Hair follicle dermal papilla cell (primary cell): ENCODE measurements at places on chromosomes 2 and 18. TPM values are rescaled to one million over a fixed set of nuclear protein-coding genes. Genes with fewer than 3 reads are reported as not detected.

Gene IL36RN
- not detected in 2 replicates for total RNA-seq

Gene RAB6C
- total RNA-seq, result not detected in 2 replicates

Gene C2orf81
- total RNA-seq, result 3.1 and 3.8 TPM in 2 replicates

Gene SERPINB3
- not detected in 2 replicates for total RNA-seq

Gene TMEFF2
- under 0.01 and 0.12 TPM in 2 replicates for total RNA-seq

Gene CFC1B
- total RNA-seq, result not detected in 2 replicates

Gene GAREM2
- 3.3 and 6.8 TPM in 2 replicates for total RNA-seq

Gene SPP2
- not detected in 2 replicates for total RNA-seq

Gene SAG
- total RNA-seq, result not detected in 2 replicates

Gene C2orf80
- total RNA-seq, result not detected in 2 replicates

Gene SERTAD2
- 39.5 and 43.8 TPM in 2 replicates for total RNA-seq

Gene MBOAT2
- 53.8 and 63.0 TPM in 2 replicates for total RNA-seq

Gene GBX2
- not detected in 2 replicates for total RNA-seq

Gene PARD6G
- 2.3 and 3.1 TPM in 2 replicates for total RNA-seq

Gene CRYGC
- not detected in 2 replicates for total RNA-seq

Gene MOCOS
- 8.9 and 14.5 TPM in 2 replicates for total RNA-seq

Gene LYG1
- 0.32 TPM in 1 of 2 replicates, not detected in the other for total RNA-seq

Gene UPP2
- not detected in 2 replicates for total RNA-seq

Gene LRRTM4
- total RNA-seq, result not detected in 2 replicates
